ENCODE measurements at places on chromosomes 5 and 9.

DNA sequence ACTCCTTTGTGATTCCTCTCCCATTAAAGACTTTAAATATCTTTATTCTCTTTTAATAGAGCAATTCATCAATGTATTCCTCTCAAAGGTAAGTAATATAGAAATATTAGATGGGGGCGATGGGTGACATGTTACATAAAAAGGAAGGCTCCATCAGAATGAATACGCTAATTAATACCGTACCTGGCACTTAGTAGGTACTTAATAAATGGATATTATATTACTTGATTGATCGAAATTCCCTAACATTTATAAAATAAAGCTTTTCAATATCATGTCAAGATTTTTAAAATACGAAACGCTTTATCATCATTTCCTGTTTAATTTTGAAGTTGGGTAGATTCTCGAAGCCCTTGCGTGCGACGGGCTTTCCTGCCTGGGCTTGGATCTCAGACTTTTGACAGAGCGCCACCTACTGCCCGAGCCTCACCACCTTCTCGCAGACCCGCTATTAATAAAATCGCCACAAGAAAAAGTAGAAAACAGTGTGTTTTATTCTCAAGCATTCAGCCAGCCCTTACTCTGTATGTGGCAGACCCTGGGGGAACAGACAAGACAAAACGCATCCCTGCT lies 99.4 kb downstream of the C5orf15 start:
- DNase-seq, result peak; percentile 49

GRCh38 chr5:174180639-174181038 lies 135.1 kb downstream of the NSG2 start:
- DNase-seq, result no peak

DNA sequence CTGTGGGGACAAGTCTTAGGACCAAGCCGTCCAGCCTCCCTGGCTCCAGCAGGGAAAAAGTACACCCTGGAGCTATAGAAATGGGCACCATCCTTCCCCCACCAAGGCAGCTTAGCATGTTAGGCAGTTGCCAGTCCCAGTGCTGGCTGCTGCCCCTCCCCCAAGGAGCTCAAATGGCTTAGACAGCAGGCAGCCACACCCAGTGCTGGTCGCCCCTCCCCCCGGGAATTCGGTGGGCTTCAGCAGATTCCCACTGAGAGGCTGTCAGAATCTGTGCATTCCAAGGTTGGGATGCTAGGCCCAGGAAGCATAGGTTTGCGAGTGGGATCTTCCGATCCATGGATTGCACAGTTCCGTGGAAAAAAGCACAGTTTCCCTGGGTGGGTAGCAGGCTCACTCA lies 105.2 kb upstream of the ITGA1 start:
- DNase-seq, result no peak

GRCh38 chr5:73282383-73282782 lies 109.4 kb downstream of the TMEM174 start:
- DNase-seq, result no peak

- no peak for DNase-seq
These were observed 1000.0 kb downstream of the PTPRD start for GRCh38 chr9:9612755-9613154.

DNA sequence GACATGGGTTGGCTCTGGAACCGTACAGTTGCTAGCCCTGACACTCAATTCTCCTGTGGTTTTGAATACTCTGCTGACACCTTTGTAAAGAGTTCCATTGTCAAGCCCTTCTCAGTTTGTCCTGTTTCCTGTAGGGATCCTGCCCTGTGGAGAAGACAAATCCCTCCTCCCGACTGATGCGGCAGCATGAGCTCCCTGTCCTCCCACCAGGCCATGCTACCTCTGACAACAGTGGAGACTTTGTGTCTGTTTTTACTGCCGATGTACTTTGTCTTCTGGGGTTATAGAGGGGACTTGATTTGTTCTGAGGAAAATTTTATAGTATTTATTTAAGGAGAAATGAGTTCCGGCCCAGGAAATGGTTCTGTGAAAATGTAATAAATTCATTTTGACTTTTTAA lies 57.8 kb downstream of the PRLR start:
- no peak for DNase-seq

DNA sequence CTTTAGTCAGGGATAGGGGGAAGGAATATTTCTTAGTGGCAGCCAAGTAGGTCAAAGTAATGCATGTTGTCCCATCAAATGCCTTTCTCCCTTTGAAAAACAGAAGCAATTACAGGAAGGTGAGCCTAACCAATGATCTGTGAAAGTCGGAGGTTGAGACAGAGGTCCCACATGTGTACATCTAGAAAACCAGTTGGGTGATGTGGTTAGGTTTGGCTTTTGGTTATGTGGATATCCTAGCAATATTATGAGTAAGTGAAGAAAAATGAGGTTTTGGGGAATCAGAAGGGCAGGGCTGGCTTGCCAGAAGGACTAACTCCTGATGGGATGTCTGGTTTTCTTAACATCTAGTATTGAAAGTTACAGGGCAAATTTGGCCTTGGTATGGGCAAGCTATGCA lies 63.4 kb upstream of the PALM2AKAP2 start:
- DNase-seq, result no peak

GRCh38 chr9:88230612-88231011 lies 92.3 kb upstream of the SPATA31C2 start:
- DNase-seq, result no peak

DNA sequence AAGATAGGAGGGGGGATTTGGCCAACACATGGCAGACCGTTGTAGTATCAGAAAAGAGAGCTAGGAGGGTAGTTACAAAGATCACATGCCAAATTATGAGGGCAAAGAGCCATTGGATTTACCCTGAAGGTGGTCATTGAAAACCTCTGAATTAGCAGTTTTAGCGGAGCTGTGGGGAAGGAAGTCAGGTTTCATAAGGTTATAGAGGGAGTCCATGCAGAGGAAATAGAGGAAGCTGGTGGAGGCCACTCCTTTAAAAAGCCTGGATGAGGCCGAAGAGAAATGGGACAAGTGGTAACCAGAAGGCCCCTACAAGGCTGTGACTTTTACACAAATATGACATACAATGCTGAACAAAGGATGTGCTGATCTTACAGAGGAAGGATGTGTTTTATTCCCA lies 13.2 kb downstream of the DOCK8 start:
- DNase-seq, result no peak

- DNase-seq, result no peak
These were observed 5.3 kb upstream of the DAB2IP start for GRCh38 chr9:121645853-121646807.

DNA sequence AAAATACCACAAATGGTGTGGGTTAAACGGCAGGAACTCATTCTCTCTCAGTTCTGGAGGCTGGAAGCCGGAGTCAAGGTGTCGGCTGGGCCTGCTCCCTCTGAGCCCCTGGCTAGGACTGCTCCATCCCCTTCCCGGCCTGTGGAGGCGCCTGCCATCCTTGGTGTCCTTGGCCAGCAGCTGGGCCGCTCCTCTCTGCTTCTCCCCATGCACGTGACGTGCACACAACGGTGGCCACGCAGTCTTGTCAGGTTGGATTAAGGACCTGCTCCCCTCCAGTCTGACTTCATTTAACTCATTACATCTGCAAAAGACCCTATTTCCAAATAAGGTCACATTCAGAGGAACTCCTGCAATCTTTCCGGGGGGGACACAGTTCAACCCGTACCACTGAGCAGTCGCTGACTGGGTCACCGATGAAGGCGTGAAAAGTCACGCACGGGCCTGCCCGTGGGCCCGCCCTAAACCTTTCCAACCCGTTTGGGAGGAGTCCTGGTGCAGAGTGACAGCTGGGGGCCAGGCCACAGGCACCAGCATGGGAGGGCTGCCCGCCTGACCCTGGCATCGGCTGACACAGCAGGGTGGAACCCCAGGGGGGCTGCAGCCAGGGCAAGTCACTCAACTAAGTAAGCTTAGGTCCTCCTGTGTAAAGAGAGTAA lies 135.2 kb downstream of the COL23A1 start:
- no peak for DNase-seq

DNA sequence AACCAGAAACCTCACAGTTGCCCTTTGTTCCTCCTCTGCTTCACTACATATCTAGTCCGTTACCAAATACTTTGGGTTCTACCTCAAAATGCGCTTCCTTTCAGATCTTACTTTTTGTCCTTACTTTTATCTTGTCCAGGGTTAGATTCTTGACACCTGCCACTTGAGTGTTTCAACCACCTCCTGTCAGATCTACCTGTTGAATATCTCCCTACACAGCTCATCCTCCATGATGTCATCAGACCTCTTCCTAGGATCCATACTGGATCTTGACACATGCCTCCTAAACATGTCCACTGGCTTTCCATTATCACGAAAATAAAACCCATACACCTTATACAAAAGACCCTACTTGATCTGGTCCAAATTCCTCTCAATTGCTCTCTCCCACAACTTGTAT lies 125.2 kb upstream of the SLC24A2 start:
- DNase-seq, result no peak

GRCh38 chr9:129242191-129242941 lies 64.3 kb upstream of the IER5L start:
- no peak for DNase-seq

DNA sequence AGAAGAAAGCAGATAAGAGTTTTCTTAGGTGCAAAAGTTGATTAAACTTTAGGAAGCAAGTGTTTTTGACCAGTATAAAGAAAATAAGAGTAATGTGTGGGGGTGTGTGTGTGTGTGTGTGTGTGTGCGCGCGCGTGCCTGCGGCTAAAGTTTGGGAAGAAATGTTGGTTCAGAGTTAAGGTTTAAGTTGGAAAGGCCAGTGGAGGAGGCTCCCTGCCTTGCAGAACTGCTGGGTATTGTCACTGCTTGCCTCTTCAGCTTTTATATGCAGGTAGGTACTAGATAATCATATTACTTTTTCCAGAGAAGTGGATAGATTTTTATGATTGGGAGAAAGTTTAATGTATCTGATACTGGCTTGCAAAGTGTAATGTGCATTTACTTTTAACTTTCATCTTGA lies 2.0 kb downstream of the PIK3R1 start:
- DNase-seq, result no peak

- DNase-seq, result no peak
These were observed 300.1 kb downstream of the NNT start for GRCh38 chr5:43903129-43903528.

- DNase-seq, result no peak
These were observed 439.9 kb upstream of the CHD1 start for GRCh38 chr5:99368726-99369125.

DNA sequence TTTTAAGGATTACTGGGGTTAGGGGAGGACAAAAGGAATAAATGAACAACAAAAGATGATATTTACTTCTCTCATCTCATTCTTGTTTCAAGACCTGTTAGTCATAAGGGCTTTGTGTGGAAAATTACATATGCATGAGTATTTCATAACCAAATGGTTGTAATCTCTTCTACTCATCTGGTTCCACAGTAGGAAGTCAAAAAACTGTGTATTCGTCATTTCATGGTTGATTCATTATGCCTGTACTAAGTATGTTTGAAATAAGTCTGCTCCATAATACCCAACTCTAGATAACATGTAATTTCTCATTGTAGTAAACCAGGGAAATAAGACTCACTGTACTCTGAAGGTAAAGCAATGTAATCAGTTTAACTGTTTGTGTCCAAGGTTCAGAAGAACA lies 212.9 kb downstream of the ARRDC3 start:
- no peak for DNase-seq

DNA sequence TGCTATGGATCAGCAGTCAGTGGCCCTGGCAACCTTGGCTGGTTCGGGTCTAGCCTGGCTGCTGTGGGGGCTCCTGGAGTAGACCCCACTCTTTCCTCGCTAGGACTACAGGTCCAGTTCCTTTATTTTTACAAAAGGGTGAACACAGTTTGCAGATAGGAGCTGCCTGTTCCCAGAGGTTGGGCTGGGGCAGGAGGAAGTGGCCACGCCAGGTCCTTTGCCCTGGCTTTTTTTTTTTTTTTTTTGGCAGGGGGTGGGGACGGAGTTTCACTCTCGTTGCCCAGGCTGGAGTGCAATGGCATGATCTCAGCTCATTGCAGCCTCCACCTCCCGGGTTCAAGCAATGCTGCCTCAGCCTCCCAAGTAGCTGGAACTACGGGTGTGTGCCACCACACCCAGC lies 7.9 kb downstream of the SLC2A6 start:
- DNase-seq, result no peak

GRCh38 chr5:14676320-14676719 lies 11.8 kb downstream of the OTULIN start:
- no peak for DNase-seq

- no peak for DNase-seq
These were observed 889.7 kb downstream of the CDH9 start for GRCh38 chr5:26148569-26149107.

DNA sequence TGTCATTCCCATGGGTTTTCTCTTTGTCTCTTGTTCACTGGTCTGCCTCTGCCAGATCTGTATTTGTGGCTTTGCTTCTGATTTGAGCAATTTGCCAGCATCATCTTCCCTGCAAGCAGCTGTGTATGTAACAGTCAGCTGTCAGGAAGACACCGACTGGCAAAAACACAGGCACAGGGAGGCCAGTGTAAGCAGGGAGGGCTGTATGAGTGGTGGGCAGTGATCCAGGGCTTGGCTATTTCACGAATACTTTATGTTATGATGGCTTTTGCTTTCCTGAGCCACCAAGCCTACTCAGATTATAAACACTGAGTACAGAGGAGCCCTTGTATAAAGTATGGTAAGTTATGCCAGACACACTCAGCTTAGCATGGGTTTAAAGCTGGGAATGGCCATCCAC lies 11.6 kb downstream of the BNIP1 start:
- no peak for DNase-seq

DNA sequence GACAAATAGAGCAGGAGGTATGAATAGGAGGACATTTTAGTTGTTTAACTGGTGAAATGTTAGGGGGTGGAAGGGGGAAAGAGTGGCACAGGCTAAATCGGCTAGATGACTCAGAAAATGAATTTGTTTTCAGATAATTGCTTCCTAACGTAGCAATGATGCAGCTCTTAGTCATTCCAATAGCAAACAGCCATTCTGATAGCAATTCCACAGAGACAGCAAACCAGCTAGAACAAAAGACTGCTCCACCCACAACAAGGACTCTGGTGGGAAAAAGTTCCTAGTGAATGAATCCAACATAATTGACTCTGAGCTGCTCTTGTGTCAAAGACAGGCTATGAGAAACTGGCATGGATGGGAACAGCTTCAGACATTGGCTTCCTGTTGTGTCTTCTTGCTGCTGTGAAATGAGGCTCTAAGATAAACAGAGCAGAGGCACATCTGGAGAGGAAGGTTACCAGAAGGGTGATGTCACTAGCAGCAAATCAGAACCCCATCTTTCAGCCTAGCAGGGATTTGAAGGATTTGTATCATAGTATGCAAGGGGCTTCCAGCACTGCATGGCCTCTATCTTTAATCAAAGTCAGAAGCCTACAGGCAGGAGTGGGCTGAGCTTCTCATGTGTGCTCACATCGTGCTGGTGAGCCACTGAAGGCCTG lies 28.1 kb upstream of the F2RL1 start:
- DNase-seq, result no peak

DNA sequence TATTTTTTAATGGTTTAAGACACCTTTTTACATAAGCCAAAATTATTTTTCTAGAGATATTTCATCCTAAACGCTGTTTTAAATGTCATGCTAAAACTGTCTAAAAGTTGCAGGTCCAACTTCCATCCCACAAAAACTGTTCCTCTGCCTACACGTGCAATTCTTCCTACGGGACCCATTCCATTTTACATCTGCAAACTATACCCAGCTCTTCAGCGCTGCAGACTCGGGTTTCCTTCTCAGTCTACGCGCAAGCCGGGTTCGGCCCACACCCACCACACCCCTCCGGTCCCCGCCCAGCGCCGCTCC lies 8.7 kb downstream of the RANBP6 start:
- DNase-seq, result no peak

Data from activated T-helper 1 cell treated with anti-CD3 and anti-CD28 coated beads, Interleukin-2, amount 50 U/mL, for 16 hours (primary cell).